Left forelimb (tissue), 1 donor: ENCODE measurements at places on chromosomes 2 and 18.

DNA sequence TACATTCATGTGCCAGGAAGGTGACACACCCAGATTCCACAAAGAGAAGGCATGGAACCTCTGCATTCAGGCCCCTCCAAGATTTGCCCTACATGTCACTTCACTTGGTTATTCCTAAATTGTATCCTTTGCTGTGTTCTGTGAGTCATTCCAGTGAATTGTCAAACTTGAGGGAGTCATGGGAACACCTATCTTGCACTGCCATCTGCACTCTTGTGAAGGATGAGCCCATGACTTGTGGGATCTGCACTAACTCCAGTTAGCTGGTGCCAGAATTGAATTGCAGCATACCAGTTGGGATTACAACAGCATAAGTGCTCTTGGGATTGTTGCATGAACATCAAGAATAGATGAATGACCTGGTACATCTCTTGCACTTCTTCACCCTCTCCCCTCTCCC is 1288.0 kb upstream of the ZEB2 start:
- DNase-seq: no peak

DNA sequence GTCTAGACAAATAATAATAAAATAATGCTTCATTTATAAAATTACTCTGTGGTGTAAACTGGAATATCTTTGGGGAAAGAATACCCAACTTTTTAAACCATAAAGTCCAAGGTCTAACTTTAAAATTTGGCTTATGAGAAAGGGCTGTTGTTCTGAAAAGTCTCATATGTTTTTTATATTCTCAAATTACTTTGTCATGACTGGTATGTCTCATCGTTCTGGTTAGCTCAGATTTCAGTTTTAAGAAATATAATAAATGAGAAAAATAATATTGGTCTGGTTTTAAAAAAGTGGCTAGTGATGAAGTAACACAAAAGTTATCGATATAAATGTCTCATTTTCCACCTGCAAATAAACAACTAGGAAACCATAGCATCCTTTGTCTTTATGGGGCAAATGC is 1658.1 kb downstream of the LRP1B start:
- no peak for DNase-seq

- DNase-seq: no peak
These were observed 1.6 kb upstream of the KLF7 start for GRCh38 chr2:207167099-207167923.

DNA sequence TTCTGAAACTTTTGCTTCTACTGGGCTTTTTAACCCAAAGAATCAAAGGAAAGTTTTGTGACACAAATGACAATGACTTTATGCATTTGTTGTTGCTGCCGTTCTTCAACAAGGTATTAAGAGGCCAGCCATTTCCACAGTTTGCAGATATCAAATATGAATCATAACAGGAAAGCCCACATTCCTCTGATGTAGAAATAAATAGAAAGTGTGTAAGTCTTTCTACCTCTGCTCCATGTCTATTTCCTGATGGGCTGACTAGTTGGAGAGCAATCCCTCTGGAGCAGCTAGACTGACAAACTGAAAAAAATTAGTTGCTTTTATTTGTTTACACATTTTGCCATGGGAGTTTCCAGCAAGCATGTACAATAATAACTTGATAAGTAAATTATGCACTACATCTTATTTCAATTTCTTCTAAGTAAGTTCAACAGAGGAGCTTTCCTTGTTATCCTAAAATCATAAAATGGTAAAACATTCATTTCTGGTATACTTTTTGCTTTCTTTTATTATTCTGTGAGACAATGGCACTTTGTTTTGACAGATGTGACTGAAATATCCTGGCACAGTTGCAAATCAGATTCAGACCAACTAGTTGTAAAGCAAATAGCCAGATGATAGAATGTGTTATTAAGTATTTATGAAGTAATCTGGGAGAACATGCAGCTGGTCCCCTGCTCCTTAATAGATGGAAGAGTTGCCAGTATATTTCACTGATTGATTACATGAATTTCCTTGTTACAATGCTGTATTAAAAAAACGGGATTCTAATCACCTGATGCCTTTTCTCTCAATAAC is 266.7 kb downstream of the METTL4 start:
- no peak for DNase-seq

GRCh38 chr18:57791911-57792310 is 11.2 kb downstream of the ATP8B1 start:
- DNase-seq: no peak

GRCh38 chr18:31610286-31611205 is 18.9 kb downstream of the TTR start:
- no peak for DNase-seq

GRCh38 chr18:73660931-73661856 is 486.4 kb downstream of the FBXO15 start:
- DNase-seq: no peak

DNA sequence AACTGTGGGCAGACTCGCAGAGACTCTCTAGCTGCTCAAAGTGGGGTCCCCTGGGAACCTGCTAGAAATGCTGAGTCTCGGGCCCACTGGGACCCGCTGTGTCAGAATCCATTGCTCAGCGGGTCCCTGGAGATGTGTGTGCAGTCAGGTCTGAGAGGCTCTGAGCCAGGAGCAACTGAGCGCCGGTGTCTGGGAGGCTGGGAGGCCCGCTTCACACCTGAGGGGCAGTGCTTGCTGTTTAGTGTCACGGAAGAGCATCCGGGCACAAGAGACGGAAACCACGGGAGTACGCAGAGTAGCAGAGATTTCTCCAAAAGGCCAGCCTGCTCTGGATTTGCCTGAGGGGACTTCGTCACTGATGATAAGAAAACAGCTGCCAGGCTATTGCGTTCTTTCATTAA is 70.1 kb downstream of the EDAR start:
- peak; percentile 37 for DNase-seq

DNA sequence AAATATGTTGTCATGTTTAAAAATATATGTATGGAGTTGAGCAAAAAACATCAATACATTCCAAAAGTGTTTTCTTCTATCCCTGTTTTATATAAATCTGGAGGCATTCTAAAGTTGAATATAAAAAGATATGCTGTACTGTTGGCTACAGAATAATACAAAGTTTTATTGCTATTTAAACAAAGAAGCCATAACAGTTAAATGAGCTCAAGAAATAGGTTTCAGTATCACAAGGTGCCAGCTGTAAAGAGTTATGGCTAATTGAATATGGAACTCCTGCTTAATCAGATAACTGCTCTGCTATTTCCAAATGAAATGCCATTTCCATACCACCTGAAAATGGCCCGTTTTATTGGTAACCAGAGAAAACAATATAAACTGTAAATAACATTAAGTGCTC is 55.0 kb downstream of the LNPK start:
- no peak for DNase-seq

DNA sequence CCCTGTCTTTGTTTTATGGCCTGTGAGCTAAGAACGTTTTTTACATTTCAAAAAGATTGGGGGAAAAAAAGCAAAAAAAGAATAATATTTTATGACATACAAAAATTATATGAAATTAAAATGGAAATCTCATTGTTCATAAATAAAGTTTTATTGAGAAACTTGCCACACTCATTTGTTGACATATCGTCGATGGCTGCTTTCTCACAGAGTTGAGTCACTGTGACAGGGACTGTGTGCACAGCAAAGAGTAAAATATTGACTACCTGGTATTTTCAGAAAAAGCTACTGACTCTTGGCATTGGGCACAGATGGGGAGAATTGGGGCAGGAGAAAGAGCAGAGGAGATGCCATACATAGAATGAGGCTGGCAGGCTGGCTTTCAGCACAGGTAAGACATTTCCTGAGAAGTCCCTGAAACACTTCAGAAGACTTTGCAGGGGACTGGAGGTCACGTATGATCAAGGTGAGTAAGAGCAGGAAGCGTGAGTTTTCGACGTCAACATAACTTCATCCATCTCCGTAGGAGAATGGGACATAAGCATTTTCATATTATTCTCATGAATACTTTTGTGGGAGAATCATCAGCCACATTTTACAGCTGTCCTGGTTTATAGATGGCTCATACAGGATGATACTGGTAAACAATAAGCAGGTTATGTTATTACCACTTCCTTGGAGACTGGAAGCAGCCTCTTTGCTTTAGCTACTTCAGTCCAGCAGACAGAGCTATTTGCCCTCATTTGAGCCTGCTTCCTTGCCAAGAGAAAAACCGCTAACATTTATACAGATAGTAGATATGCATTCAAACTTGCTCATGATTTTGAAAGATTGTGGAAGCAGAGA is 32.5 kb upstream of the PUM2 start:
- no peak for DNase-seq

- DNase-seq: no peak
These were observed 209.7 kb downstream of the ERBB4 start for GRCh38 chr2:212328712-212329496.

- no peak for DNase-seq
These were observed 198.8 kb upstream of the FOSL2 start for GRCh38 chr2:28193630-28194403.
